ENCODE measurements at places on chromosomes 1 and 21.

- no peak for DNase-seq
Observed at GRCh38 chr1:66607458-66607857, 73.5 kb downstream of the SGIP1 start.

DNA sequence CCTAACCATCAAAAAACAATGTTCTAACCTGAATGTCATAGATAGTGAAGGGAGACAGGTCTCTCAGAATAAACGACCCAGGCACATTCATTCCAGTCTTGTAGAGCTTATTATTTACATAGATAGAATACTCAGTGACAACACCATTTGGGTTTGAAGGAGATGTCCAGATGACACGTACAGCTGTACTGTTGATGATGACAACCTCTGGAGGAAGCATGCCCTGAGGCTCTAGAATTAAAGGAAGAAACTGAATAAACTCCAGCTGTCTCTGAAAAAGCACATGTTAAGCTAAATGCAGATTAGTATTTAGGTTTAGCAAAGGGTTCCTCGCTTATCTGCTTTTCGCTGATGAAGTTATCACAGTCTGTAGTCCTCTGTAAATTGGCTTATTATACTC lies 277.2 kb downstream of the KCTD3 start:
- no peak for DNase-seq

DNA sequence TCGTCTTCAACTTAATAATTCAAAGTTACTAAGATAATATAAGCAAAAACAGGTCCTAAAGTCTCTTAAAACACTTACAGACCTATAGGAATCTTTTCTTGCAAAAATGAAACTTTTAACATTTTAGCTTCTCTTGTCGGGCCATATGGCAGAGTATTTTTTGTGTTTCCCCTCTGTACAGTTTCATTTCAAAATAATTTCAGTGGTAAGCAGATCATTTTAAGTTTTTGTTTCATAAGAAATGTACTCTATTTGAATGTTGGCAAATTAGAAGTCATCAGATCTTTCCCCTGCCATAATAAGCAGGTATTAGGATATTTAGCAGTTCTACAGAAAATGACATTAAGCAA lies 37.9 kb downstream of the RGL1 start:
- DNase-seq: no peak

GRCh38 chr1:3399732-3400131 lies 54.7 kb upstream of the ARHGEF16 start:
- DNase-seq: no peak

DNA sequence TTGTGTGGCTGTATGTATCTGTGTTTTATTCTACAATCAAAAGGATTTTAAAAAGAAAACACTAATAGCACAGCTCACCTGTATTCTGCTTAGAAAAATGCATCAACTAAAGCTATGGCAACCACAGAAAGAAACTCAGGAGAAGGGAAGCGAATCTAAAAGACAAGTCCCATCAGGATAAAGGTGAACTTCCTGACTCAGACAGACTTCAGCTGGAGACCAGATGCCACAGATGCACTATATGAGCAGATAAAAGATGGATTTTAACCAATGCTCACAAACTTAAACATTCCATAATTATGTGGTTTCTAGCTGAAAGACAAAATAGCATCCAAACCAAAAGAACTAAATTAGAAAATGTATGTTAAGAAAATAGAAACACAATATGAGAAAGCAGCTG lies 231.0 kb downstream of the RERE start:
- DNase-seq: no peak

DNA sequence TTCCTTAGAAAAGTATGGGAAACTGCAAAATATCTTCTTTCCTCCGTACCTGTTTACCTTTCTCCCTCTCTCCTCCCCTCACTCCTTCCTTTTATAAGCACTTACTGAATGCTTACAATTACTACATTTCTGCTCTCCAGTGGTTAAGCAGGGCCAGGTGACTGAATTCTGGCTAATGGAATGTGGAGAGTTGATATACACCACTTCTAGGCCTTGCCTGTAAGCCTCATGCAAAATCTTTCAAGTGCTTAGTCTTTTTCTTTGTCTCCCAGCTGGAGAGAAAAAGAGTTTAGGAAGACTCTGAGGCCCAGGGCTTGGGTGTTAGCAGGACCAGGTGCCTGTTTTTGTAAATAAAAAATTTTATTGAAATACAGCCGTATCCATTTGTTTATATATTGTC lies 77.7 kb upstream of the CACNA1E start:
- no peak for DNase-seq

DNA sequence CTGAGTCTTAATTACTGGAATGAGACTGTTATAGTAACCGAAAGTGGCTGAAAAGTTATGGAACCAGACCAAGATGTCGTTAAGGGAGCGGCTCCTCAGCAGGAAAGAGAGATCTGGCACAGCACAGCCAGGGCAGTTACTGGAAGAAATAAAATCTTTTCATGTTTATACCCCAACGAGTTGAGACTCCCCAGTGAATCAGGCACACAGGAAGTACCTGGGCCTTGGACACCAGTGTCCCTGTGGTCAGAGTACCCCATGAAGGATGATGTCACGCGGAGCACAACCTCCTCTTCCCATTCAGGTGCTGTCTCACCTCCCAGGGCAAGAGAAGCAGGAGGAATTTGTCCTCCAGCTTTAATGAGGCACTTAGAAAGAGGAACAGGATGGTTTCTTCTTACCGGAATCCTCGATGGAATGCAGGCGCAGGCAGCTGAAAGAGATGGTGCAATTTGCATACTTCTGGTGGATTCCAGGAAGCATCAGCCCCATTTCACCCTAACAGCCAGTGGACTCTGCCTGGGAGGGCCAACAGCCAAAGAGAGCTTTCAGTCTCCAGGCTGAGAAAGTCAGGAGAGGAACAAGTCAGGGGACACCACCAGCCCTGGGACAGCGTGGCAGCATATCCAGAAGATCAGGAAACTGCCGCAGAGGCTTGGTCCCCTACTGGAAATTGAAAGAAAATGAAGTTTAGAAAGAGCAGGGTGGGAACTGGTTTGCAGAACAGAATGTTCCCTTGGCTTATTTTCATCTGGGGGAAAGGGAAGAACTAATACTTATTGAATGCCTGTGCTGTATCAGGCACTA lies 35.9 kb upstream of the CTTNBP2NL start:
- DNase-seq: peak; percentile 88

GRCh38 chr1:109969146-109969829 lies 15.3 kb upstream of the AHCYL1 start:
- DNase-seq: no peak

DNA sequence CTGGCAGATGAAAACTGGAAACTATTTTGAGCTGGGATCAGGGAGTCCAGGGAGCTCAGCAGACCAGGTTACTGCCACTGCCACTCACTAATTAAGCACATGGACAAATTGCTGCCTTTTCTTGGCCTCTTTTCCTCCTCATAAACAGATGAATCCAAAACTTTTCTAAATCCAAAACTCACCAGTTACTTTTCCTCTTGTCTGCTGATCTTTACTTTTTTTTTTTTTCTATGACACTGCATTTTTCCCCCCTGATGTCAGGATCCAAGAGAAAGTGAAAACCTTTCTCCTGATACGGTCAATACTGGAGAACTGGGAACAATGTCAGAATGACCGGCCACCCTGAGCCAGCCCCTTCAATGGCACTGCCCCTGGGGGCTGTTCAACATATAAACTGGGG lies 405.8 kb downstream of the DUSP10 start:
- peak; percentile 67 for DNase-seq

GRCh38 chr1:15343729-15344128 lies 66.0 kb upstream of the EFHD2 start:
- no peak for DNase-seq

DNA sequence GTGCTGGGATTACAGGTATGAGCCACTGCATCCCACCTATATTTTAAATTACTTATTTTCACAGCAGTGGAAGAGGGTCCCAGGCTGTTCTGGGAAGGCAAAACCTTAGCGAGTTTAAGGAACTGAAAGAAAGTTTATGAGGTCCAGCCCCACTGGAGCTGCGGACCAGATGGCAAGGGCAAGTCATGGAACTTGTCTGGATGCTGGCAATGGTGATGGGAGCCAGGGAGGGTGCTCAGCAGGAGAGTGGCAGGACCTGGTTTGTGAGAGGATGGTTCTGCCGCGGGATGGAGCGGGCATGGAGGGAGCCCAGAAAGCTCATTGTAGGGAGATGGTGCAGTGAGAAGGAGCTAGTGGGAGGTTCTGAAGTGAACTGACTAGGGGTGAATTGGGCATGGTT lies 50.6 kb upstream of the SLC45A1 start:
- no peak for DNase-seq

DNA sequence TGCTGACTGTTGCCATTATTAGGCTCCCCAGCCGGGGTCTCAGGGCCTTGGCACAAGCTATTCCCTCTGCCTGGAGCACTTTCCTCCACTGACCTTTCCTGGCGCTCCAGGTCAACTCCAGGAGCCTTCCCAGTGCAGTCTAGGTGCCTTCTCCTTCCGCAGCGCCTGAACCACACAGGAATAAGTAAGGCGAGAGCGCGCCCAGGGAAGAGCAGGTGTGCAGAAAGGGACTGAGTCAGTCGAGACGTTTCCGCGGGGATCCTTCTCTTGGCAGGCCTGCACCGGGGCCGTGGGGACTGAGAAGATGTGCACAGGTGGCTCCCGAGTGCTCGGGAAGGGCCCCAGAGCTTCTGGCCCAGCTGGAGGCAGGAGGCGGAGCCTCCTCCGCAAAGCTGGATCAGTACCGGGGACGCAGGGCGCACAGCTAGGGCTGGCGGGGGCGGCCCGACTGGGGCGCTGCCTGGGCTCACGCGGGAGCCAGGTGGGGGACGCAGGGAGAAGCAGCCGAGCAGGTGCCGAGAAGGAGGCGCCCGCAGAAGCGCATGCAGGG lies 765 bp upstream of the BMP8A start:
- no peak for DNase-seq

GRCh38 chr1:112264010-112264409 lies 132.0 kb upstream of the CTTNBP2NL start:
- DNase-seq: no peak

- no peak for DNase-seq
Observed at GRCh38 chr1:9394010-9394409, 101.3 kb downstream of the SPSB1 start.

DNA sequence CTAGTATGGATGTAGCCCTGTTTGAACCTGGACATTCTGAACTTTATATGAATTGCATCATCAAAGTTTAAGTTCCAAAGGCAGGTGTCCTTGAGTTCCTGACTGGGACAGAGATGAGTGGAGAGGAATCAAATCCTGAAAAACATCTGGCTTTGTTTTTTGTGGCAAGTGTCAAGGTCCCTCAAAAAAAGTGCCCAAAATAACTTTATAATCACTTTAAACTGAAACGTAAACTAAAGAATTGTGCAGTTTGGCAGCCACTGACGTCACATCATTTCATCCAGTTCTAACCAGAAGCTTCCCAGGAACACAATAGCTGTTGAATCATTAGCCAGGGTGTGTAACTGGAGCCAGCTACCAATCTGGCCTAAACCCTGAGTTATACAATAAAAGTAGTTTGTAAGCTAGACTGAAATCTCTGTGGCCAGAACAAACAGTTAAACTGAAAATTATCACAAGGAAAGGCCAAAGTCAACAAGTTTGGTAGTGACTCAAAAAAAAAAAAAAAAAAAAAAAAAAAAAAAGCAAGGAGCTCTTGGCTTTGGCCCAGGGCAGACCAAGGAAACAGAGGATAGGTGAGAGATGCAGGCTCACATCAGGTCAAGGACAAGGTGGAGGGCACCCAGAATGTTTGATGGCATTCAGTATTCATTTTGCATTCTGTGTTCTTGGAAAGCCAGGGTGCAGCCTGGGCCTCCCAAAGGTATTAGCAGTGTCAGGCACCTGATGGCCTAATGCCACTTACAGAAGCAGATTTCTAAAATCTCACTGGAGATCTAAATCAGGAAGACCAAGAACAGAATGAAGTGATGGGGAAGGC lies 74.3 kb downstream of the TNFSF18 start:
- no peak for DNase-seq

DNA sequence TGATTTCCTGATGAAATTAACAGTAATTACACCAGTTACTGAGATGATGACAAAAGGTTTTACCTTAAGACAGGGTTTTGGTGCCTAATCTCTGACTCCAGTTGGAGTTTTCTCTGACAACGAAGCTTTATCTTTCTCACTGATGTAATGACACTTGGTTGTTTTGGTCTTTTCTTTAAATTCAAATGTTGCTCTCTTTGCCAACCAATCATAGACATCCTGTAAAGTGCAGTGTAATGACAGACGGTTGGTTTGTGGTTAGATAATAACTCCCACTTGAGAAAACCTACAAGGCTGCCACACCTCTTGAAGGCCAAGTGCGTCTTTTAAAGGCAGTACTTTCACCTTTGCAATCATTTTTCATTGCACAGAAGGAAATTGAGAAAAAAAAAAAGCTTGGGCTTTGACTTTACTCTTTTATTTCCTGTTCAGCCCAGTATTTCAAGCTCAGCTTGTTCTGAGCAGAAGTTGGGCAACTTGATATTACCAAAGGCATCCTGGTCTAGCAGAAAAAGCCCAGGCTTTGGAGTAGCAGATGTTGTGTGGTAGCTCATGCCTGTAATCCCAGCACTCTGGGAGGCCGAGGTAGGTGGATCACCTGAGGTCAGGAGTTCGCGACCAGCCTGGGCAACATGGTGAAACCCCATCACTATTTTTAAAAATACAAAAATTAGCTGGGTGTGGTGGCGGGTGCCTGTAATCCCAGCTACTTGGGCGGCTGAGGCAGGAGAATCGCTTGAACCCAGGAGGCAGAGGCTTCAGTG lies 14.9 kb downstream of the PDIK1L start:
- DNase-seq: peak; percentile 31

DNA sequence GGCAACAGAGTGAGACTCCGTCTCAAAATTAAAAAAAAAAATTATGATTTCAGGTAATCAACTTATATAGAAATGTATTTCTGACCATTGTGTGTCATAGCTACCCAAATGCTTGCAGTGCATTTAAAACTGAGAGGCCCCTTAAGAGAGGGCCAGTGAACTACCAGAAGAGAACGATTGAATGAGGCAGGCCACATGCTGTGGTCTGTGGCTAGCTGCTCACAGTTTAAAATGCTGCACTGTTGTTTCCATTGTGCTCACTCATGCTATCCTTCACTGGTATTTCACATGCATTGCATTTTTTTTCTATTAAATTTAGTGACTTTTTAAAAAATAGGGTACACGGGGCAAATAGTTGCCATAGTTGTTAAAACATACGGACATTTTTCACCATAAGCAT lies 26.0 kb downstream of the CHML start:
- DNase-seq: no peak
